ENCODE measurements at places on chromosomes 1 and 21. TPM values are rescaled to one million over a fixed set of nuclear protein-coding genes. Genes with fewer than 3 reads are reported as not detected.
A peak's percentile ranks its signal among the peaks of the same experiment; 100 is the strongest.

DNA sequence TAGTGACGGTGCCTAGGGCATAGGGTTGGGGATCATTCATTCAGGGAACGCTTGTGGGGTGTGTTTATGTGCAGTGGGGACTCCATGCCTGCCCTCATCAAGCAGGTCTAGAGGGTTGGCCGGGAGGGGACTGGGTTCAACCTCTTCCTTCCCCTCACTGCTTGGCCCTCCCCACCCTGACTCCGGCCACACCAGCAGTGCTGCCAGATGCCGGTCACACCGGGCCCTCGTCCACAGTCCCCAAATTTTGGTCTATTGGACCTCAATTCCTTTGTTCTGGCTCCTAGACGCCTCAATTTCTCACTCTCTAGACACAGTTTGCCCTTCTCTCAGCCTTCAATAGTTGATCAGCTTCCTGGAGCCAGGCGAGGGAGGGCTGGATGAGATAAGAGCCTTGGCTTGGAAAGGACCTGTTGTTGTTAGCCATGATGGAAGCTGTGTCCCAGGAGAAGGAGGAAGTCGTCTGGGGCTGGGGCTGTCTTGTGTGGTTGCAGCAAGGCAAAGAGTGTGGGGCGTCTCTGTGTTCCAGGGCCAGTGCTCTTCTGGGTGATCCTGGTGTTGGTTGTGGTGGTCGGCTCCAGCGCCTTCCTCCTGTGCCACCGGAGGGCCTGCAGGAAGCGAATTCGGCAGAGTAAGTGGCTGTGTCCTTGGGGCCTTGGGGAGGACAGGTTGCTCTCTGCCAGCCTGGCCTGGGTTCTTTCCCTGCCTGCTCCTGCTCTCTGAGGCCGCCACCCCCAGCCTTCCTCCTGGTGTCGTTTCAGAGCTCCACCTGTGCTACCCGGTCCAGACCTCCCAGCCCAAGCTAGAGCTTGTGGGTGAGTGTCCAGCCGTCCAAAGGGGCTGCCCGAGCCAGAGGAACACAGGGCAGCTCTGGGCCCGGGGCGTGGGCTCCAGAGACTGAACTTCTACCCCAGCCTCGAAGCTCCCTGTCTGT, 41.1 kb upstream of the TNFRSF1B start:
- DNase-seq = peak; percentile 37

DNA sequence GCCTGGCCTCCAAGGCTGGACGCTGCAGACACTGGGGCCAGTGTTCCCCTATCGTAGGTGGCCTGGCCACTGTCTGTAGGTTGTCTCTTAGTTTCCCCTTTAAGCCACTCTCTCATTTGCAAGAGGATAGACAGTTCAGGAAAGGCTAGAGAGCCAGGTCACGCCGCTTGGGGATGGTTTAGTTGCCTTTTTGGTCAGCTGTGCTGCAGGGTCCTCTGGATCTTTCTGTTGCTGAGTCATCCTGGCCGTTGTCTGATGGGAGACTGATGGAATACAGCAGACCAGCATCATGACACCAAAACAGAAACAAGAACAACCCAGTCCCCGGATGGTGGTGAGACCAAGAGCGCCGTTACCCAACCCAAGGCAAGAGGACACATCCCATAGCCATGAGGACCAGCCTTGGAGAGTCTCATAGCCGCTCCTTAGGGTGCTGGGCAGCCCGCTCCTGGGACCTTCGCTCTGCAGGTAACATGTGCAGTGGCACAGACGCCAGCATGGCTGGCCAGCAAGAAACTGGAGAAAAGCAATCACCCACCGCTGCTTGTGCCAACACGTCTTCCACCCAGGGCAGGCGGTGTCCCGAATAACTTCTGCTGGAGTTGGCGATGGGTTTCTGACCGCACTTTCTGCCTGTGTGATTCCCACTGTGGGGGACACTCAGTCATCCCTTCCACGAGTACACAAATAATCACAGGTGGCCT, 79.1 kb upstream of the COL6A1 start:
- no peak for DNase-seq

- no peak for DNase-seq
These were observed 78.7 kb upstream of the ZNF281 start for GRCh38 chr1:200488375-200489165.

GRCh38 chr1:242187816-242188215, 188.9 kb upstream of the MAP1LC3C start:
- DNase-seq = no peak

DNA sequence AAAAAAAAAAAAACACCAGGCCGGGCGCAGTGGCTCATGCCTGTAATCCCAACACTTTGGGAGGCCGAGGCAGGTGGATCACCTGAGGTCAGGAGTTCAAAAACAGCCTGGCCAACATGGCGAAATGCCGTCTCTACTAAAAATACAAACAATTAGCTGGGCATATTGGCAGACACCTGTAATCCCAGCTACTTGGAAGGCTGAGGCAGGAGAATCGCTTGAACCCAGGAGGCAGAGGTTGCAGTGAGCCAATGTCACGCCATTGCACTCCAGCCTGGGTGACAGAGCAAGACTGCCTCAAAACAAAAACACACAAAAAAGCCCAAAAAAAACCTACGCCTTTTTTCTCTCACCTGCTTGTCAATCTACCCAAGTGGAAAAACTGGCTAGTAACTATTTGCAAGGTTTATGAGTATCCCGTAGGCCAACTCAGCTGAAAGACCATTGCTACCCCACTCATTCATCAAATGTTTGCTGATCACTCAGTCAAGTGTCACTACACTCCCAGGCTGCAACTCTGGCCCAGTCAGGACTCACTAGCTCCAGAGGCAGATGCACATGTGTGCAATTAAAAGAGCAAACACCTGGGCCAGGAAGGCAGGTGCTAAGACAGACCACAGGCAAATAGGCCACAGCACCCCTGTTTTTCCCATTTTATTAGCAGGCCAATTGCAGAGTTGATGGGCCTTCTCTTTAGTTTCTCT, 2.0 kb downstream of the CSRP1 start:
- no peak for DNase-seq

GRCh38 chr1:215321802-215322201, 239.3 kb downstream of the KCNK2 start:
- no peak for DNase-seq

DNA sequence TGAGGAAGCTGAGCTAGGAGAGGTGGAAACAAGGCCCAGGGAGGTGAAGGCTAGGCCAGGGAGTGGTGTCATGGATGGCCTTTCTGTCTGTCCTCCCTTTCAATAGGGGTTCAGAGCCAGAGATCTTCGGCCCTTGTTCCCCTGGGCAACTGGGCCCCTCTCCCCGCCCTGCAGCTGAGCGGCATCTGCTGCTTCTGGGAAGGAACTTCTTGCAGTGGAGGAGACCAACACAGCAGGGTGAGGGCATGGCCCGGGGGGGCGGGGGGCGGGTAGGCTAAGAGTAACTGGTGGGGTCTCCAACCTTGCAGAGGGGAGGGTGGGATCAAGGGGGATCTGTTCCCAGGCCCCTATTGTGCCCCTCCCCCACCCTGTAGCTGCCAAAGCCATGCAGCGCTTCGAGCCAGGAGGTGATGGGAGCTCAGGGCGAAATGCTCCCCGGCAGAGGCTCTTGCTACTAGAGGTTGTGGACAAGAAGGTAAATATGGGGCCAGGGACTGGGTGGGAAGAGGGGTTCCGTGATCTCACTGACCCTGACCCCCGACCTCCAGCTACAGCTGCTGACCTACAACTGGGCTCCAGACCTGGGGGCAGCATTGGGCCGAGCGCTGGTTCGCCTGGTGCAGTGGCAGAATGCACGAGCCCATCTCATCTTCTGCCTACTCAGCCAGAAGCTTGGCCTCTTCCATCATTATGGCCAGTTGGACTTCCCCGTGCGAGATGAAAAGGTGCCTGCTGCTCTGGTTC, 11.7 kb downstream of the HYI start:
- no peak for DNase-seq

GRCh38 chr1:33742663-33743062, 121.2 kb upstream of the HMGB4 start:
- no peak for DNase-seq

- no peak for DNase-seq
These were observed 326.6 kb downstream of the CAMTA1 start for GRCh38 chr1:7111853-7112252.

Gene MIB2
- total RNA-seq = 131 TPM

Gene RGS7
- total RNA-seq = not detected

All from left ventricle myocardium superior (tissue), 1 donor.